ENCODE measurements at places on chromosomes 4 and X. TPM values are rescaled to one million over a fixed set of nuclear protein-coding genes. Genes with fewer than 3 reads are reported as not detected.

FAM114A1 gene
- 0.33 TPM for total RNA-seq

GRCh38 chrX:115452251-115452650, 108.7 kb upstream of the PLS3 start:
- no peak overlapping the region for H3K27ac ChIP-seq
- no peaks in the 10 kb centered on the region for H3K4me1 ChIP-seq
- no peak overlapping the region for H3K4me3 ChIP-seq
- no peak for DNase-seq
- peaks cover 1% of the 10 kb centered on the region for H3K27me3 ChIP-seq
- H3K36me3 ChIP-seq, result no peaks in the 10 kb centered on the region

DNA sequence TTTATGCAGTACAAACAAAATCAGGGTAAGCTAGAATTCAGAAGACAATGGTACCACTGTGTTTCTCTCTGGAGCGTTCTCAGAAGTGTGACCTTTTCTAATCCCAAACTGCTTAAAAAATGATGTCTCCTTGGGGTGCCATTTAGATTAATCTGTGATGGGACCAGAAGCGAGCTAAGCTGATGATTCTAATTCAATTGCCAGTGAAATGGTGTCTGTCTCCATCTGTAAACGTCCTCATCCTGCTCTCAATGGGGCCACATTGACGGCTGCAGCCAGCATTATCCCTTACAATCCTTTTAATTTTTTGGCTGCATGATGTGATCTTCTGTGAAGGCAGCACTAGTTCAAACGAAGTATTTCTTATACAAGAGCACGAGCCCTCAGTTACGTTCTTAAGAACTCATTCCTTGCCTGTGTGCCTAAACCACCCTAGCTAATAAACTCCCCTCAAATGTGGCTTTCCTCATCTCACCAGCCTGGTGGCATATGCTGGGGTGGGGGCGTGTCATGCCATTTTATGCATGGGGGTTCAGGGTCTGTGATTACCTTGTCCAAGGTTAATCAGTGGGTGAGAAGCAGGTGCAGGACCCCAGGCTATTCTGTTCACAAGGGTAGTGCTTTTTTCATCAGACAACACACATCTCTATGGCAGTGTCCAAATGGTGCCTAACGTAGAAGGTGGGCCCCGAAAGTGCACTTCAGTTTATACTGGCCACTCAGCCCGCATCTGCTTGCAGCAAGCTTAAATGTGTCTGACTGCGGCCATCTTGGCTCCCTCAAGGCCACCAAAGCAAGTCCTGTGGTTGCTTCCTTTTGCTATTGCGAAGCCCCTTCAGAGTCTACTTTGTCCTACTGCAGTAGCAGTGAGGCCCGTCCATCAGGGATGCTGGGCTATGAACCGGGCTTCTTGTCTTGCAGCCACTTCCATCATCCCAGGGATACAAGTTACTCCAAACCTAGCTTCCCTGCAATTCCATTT, 45.7 kb upstream of the SLC2A9 start:
- H3K27ac ChIP-seq, result no peak overlapping the region
- H3K4me1 ChIP-seq, result no peaks in the 10 kb centered on the region
- peaks cover 17% of the 10 kb centered on the region for H3K36me3 ChIP-seq
- H3K27me3 ChIP-seq, result no peaks in the 10 kb centered on the region

DNA sequence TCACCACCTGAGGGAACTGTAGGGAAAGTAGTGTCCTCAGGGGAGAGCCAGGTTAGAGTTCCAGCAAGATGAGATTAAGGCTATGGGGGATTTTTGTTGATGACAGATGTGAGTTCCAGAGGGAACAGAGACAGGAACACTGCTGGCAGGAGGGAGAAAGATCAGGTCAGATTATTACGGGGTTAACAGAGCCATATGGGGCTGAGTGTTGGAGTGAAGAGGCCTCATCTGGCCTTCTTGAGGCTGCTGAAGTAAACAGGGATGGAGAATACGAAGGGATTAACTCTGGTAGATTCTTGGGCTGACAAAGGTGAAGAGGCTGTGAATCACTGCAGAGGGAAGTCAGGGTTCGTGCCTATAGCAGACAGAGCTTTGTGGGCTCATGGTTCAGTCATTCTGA, 47.9 kb upstream of the POU4F2 start:
- no peaks in the 10 kb centered on the region for H3K27me3 ChIP-seq
- H3K4me3 ChIP-seq, result no peak overlapping the region
- no peak for DNase-seq
- no peak overlapping the region for H3K27ac ChIP-seq

GRCh38 chr4:27056281-27056680, 195.6 kb downstream of the STIM2 start:
- no peaks in the 10 kb centered on the region for H3K36me3 ChIP-seq
- peaks cover 5% of the 10 kb centered on the region for H3K27me3 ChIP-seq
- H3K4me3 ChIP-seq, result no peak overlapping the region
- no peaks in the 10 kb centered on the region for H3K4me1 ChIP-seq
- H3K27ac ChIP-seq, result no peak overlapping the region
